ENCODE measurements at places on chromosomes 16 and 17. TPM values are rescaled to one million over a fixed set of nuclear protein-coding genes. Genes with fewer than 3 reads are reported as not detected.

Gene NUTF2
- total RNA-seq = 52.9 TPM

Gene COL1A1
- 7,860 TPM for total RNA-seq

Gene KAT2A
- total RNA-seq = 13.9 TPM

Gene ST6GALNAC2
- 1.4 TPM for total RNA-seq

Gene C16orf96
- not detected for total RNA-seq

Gene EPN3
- total RNA-seq = not detected

Gene ATMIN
- 44.4 TPM for total RNA-seq

DNA sequence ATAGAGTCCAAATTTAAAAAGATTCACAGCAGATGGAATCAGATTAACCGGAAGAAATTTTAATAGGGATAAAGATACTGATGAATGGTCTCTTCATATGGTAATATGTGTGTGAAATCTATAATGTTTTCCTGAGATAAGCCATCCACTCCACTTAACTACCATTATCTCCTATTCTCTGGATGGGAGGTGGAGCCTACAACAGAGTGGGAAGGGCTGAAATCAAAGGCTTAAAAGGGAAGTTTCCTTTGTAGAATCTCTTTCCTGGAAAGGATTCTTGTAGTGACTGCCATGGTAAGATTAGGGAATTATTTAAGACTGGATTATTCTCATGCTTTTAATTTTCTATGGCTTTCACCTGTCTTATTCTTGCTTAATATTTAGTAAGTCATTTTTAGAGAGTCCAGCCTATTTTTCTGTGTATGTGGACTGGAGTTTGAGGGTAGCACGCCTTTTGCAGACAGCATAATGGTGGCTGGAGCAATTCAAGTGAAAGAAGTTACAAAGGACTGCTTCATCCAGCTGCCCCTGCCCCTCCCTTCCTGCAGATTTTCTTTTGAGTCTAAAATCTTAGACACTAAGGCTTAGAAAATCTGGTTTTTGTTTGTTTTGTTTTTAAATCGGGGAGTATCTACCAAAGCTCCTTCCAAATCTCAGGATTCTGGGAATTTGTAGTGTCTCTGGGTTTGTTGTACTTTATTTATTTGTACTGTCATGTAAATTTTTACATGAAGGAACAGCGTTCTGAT lies 26.5 kb downstream of the KAT7 start:
- no peak overlapping the region for H3K4me3 ChIP-seq
- H3K27me3 ChIP-seq = no peaks in the 10 kb centered on the region
- H3K27ac ChIP-seq = peak overlapping the region; percentile 56
- DNase-seq = no peak

GRCh38 chr17:6070913-6071511 lies 833 bp downstream of the WSCD1 start:
- no peak overlapping the region for H3K4me3 ChIP-seq
- H3K27ac ChIP-seq = no peak overlapping the region
- peaks cover 34% of the 10 kb centered on the region for H3K27me3 ChIP-seq
- H3K36me3 ChIP-seq = no peaks in the 10 kb centered on the region
- no peak for DNase-seq

GRCh38 chr17:6684881-6685767 lies 28.0 kb downstream of the SLC13A5 start:
- no peaks in the 10 kb centered on the region for H3K4me1 ChIP-seq
- no peak for DNase-seq
- peaks cover 25% of the 10 kb centered on the region for H3K27me3 ChIP-seq
- no peak overlapping the region for H3K4me3 ChIP-seq
- H3K27ac ChIP-seq = no peak overlapping the region
- no peaks in the 10 kb centered on the region for H3K36me3 ChIP-seq

- peak overlapping the region; percentile 91 for H3K4me3 ChIP-seq
- DNase-seq = peak; percentile 24
- H3K27ac ChIP-seq = peak overlapping the region; percentile 98
- H3K27me3 ChIP-seq = no peaks in the 10 kb centered on the region
- no peaks in the 10 kb centered on the region for H3K36me3 ChIP-seq
- peaks cover 4% of the 10 kb centered on the region for H3K4me1 ChIP-seq
These were observed 1.1 kb downstream of the MT1E start for GRCh38 chr16:56626685-56627084.

GRCh38 chr17:78278139-78278741 lies 46.8 kb downstream of the TMEM235 start:
- no peaks in the 10 kb centered on the region for H3K4me1 ChIP-seq
- no peaks in the 10 kb centered on the region for H3K27me3 ChIP-seq
- no peak for DNase-seq
- H3K27ac ChIP-seq = no peak overlapping the region
- H3K4me3 ChIP-seq = no peak overlapping the region

GRCh38 chr17:27489045-27489715 lies 32.9 kb downstream of the KSR1 start:
- no peak overlapping the region for H3K27ac ChIP-seq
- no peaks in the 10 kb centered on the region for H3K27me3 ChIP-seq
- no peak overlapping the region for H3K4me3 ChIP-seq
- peaks cover 10% of the 10 kb centered on the region for H3K4me1 ChIP-seq

- no peak overlapping the region for H3K4me3 ChIP-seq
- DNase-seq = no peak
- H3K36me3 ChIP-seq = no peaks in the 10 kb centered on the region
- H3K27ac ChIP-seq = no peak overlapping the region
- no peaks in the 10 kb centered on the region for H3K27me3 ChIP-seq
These were observed 4.6 kb upstream of the GAN start for GRCh38 chr16:81310045-81310644.

GRCh38 chr16:48152226-48152625 lies 3.6 kb downstream of the ABCC12 start:
- H3K27ac ChIP-seq = no peak overlapping the region
- no peaks in the 10 kb centered on the region for H3K27me3 ChIP-seq
- H3K36me3 ChIP-seq = no peaks in the 10 kb centered on the region
- no peak overlapping the region for H3K4me3 ChIP-seq
- no peak for DNase-seq

- peak; percentile 98 for DNase-seq
- peaks cover 33% of the 10 kb centered on the region for H3K4me1 ChIP-seq
- H3K36me3 ChIP-seq = no peaks in the 10 kb centered on the region
- H3K27ac ChIP-seq = peak overlapping the region; percentile 86
- H3K27me3 ChIP-seq = no peaks in the 10 kb centered on the region
These were observed 2.4 kb upstream of the FOXL1 start for GRCh38 chr16:86575754-86576557.

DNA sequence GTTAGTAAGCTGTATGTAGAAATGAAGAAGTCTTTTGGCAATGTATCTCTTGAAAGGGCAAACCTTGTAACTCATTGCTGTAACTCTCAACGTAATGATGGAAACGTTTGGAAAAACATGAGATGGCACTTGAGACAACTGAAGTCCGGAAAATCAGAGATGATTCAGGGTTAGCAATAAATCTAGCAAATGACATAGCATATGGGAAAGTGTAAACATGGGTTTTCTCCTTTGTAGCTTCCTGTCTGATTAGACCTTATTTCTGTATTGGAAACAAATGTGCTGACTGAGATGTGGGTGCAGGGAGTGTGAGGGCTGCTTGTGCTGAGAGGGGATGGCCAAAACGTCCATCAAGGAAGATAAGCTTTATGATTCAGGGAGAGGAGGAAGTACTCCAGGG lies 110.7 kb upstream of the FAM20A start:
- H3K36me3 ChIP-seq = no peaks in the 10 kb centered on the region
- no peak overlapping the region for H3K27ac ChIP-seq
- no peaks in the 10 kb centered on the region for H3K27me3 ChIP-seq
- no peak overlapping the region for H3K4me3 ChIP-seq
- H3K4me1 ChIP-seq = peaks cover 37% of the 10 kb centered on the region
- DNase-seq = peak; percentile 26

DNA sequence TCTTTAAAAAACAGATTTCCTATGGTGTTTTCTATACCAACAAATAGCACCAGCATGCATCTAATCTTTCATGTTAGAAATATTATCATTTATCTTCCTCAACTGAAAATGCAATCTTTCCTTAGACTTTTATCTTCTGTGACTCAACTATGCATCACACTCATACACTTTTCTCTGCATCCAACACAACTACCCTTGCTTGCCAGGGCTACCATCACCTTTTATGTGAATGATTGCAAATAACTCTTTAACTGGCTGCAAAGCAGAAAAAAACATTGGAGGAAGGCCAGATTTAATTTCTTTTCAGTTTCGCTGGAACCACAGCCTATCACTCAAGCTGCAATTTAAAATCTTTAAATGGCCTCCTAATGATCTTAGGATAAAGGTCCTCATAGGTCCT lies 212.9 kb downstream of the CDH8 start:
- H3K4me1 ChIP-seq = no peaks in the 10 kb centered on the region
- no peak overlapping the region for H3K27ac ChIP-seq
- H3K36me3 ChIP-seq = no peaks in the 10 kb centered on the region
- no peak overlapping the region for H3K4me3 ChIP-seq

DNA sequence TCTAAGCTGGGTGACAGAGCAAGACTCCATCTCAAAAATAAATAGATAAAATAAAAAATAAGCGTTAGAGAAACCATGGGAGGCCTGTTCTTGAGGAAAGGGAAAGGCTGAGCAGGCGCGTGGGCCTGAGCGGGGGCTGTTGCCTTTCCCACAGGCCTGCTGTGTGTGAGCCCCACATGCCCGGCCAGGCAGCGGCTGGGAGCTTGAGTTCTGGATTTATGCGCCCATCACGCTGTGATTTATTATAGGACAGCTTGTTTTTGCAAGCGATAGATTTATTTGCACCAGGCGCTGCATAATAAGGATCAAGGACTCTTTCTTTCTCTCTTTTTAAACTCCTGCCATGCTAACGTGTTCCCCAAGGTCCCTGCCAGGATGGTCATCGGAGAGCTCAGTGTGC lies 14.8 kb upstream of the WFDC1 start:
- no peak overlapping the region for H3K27ac ChIP-seq
- H3K4me3 ChIP-seq = no peak overlapping the region
- no peak for DNase-seq
- no peaks in the 10 kb centered on the region for H3K27me3 ChIP-seq

- no peak overlapping the region for H3K27ac ChIP-seq
- H3K4me3 ChIP-seq = no peak overlapping the region
- peak; percentile 55 for DNase-seq
- no peaks in the 10 kb centered on the region for H3K27me3 ChIP-seq
These were observed 135.2 kb downstream of the SHISA9 start for GRCh38 chr16:13036600-13036999.

DNA sequence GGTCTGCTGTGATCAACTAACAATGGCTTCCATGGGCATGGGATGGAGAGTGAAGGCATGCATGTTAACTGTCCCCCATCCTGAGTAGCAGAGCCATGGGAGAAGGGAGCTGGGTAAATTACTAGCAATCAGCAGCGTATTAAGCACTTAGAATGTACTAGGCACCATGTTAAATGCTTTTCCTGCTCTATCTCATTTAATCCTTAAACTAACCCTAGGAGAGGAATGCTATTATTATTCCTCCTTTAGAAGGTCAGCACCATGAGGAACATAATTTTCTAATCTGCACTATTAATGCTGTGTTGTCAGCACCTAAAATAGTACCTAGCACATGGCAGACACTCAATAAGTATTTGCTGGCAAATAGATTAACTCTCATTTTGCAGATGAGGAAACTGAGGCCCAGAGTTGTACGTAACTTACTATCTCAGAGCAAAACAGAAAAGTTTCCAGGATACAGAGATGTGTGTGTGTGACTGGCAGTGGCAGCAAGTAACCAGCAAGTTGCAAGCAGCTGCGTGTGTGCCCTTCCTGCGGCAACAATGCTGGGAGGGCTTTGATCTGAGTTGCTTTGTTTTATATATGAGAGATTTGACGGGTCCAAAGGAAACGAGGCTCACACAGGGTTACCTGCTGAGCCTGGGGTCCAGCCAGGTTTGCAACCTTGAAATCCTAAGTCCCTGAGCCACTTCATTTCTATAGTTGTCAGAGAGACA lies 6.5 kb upstream of the KLHL36 start:
- no peaks in the 10 kb centered on the region for H3K36me3 ChIP-seq
- H3K27me3 ChIP-seq = no peaks in the 10 kb centered on the region
- H3K27ac ChIP-seq = no peak overlapping the region

GRCh38 chr17:27218041-27218440 lies 75.9 kb upstream of the WSB1 start:
- no peak overlapping the region for H3K4me3 ChIP-seq
- H3K27ac ChIP-seq = no peak overlapping the region
- H3K4me1 ChIP-seq = no peaks in the 10 kb centered on the region
- no peaks in the 10 kb centered on the region for H3K27me3 ChIP-seq

GRCh38 chr17:69908626-69909368 lies 166.2 kb upstream of the KCNJ16 start:
- no peak for DNase-seq
- no peaks in the 10 kb centered on the region for H3K36me3 ChIP-seq

DNA sequence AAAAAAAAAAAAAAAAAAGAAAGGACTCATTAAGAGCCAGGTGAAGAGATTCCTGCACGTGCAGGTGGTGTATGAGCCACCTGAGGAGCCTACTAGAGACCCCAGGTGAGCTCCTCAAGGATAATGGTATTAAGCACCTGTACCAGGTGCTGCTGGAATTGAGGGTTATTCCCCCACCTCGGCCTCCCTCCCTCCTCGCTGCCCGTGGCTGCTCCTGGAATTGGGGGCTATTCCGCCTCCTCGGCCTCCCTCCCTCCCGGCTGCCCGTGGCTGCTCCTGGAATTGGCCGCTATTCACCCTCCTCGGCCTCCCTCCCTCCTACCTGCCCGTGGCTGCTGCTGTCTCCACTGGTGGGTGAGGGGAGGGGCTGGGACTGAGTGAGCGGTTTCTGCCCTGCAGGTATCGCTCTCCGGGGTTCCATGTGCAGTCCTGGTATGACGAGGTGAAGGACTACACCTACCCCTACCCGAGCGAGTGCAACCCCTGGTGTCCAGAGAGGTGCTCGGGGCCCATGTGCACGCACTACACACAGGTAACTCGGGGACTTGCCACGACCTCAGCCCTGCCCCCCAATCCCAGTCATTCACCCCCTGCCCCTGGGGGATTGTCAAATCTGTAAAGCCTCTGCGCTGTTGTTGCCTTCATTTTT lies 29.3 kb downstream of the CRISPLD2 start:
- H3K36me3 ChIP-seq = peaks cover 4% of the 10 kb centered on the region
- 0 out of 2 replicates have a peak, but pooled peaks cover 8% of the 10 kb centered on the region for H3K4me1 ChIP-seq
- no peak for DNase-seq
- H3K27me3 ChIP-seq = no peaks in the 10 kb centered on the region

- H3K27me3 ChIP-seq = no peaks in the 10 kb centered on the region
- H3K36me3 ChIP-seq = no peaks in the 10 kb centered on the region
- peak overlapping the region; percentile 78 for H3K4me3 ChIP-seq
- DNase-seq = peak; percentile 49
- H3K4me1 ChIP-seq = no peaks in the 10 kb centered on the region
These were observed 8.4 kb upstream of the TRPV2 start for GRCh38 chr17:16406742-16407674.

DNA sequence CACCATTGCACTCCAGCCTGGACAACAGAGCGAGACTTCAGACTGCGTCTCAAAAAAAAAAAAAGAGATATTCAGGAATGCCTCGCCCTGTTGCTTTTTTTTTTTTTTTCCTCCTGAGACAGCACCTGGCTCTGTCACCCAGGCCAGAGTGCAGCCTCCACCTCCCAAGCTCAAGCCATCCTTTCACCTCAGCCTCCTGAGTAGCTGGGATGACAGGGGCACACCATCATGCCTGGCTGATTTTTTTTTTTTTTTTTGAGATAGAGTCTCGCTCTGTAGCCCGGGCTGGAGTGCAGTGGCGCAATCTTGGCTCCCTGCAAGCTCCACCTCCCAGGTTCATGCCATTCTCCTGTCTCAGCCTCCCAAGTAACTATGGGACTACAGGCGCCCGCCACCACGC lies 8.0 kb downstream of the PHAF1 start:
- H3K27ac ChIP-seq = no peak overlapping the region
- no peaks in the 10 kb centered on the region for H3K27me3 ChIP-seq
- H3K4me1 ChIP-seq = peaks cover 15% of the 10 kb centered on the region
- H3K4me3 ChIP-seq = no peak overlapping the region

- H3K27ac ChIP-seq = no peak overlapping the region
- H3K27me3 ChIP-seq = no peaks in the 10 kb centered on the region
- H3K4me1 ChIP-seq = peaks cover 27% of the 10 kb centered on the region
- no peak for DNase-seq
These were observed 98.1 kb upstream of the AXIN2 start for GRCh38 chr17:65659512-65659911.
